SJSA1 (cell line): ENCODE measurements at places on chromosomes 16 and 17. TPM values are rescaled to one million over a fixed set of nuclear protein-coding genes. Genes with fewer than 3 reads are reported as not detected.

DNA sequence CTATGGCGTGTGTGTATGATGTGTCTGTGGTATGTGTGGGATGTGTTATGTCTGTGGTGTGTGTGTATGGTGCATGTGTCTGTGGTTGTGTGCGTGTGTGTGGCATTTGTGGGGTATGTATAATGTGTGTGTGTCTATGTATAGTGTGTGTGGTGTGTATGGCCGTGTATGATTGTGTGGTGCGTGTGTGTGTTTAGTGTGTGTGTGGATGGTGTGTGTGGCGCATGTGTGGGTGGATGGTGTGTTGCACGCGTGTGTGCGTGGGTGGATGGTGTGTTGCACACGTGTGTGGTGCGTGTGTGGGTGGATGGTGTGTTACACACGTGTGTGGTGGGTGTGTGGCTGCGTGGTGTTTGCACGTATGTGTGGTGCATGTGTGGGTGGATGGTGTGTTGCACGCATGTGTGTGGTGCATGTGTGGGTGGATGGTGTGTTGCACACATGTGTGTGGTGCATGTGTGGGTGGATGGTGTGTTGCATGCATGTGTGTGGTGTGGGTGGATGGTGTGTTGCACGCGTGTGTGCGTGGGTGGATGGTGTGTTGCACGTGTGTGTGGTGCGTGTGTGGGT, 5.6 kb upstream of the SLC38A10 start:
- no peak for DNase-seq

GRCh38 chr16:3589441-3589921, 12.3 kb upstream of the NLRC3 start:
- DNase-seq = no peak

DNA sequence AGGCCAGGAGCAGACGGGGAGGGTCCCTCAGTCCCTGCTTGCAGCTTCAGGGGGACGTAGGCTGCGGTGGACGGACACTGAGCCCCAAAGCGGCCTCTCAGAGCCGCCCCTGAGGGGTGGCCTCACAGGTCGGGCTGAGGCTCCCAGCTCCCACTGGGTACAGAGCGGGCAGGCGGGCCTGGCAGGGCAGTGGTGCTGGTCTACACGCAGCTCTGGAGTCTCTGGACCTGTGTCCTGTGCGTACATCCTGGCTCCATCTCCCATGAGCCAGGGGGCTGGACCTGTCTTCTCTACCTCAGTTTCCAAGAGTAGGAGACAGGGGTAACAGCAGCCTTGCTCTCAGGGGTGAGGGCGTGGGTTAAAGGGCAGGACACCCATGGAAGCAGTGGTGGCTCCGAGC, 1.7 kb downstream of the DPEP1 start:
- no peak for DNase-seq

GRCh38 chr17:77449373-77449907, 308.7 kb downstream of the SEC14L1 start:
- no peak for DNase-seq

GRCh38 chr17:48487221-48487620, 43.6 kb downstream of the HOXB1 start:
- DNase-seq = no peak

DNA sequence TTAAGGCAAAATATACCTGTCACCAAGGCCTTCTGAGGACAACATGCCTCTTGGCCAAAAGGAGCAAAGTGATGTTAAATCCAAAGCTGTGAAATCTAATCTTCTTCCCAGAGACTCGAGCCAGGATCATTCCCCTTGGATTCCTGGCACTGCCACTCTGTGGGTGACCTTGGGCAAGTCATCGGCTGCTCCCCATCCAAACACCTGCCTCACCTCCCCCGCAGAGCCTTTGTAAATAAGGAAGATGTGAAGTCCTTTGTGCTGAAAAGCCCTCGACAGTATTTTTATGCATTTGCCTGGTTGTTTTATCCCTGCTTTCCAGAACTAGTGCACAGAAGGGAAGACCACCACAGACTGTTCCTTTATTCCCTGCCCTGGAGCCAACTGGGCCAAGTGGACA, 5.4 kb upstream of the CEP295NL start:
- DNase-seq = no peak

- DNase-seq = no peak
Observed at GRCh38 chr17:66782851-66783250, 52.1 kb upstream of the CACNG5 start.

- no peak for DNase-seq
Observed at GRCh38 chr17:74149597-74150427, 53.7 kb upstream of the RPL38 start.

- DNase-seq = no peak
Observed at GRCh38 chr17:55843785-55844184, 92.9 kb downstream of the PCTP start.

DNA sequence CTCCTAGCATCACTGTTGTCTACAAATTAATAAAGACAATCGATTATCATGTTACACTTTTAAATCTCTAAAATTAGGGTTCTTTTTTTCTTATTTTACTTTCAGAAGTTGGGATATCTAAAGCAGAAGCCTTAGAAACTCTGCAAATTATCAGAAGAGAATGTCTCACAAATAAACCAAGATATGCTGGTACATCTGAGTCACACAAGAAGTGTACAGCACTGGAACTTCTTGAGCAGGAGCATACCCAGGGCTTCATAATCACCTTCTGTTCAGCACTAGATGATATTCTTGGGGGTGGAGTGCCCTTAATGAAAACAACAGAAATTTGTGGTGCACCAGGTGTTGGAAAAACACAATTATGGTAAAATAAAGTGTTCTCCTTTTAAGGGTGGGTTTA, 2.4 kb downstream of the RAD51C start:
- DNase-seq = no peak

- no peak for DNase-seq
Observed at GRCh38 chr16:61413021-61413420, 623.2 kb downstream of the CDH8 start.

- DNase-seq = no peak
Observed at GRCh38 chr17:824378-824777, 42.2 kb downstream of the MRM3 start.

GRCh38 chr17:36089888-36090836, at the start of gene CCL3:
CCL3 (minus strand) TSS chr17:36090143; CDS start chr17:36090058, 85 bp downstream.
- no peak for DNase-seq

- no peak for DNase-seq
Observed at GRCh38 chr17:81867170-81867990, 3.8 kb downstream of the ARHGDIA start.

- no peak for DNase-seq
Observed at GRCh38 chr17:56890390-56890789, 23.5 kb downstream of the TRIM25 start.

Gene WNT3
- 1.8 and 4.0 TPM in 2 replicates for total RNA-seq

Gene YBX2
- not detected in 2 replicates for total RNA-seq

Gene SOX9
- total RNA-seq = 2.9 and 4.0 TPM in 2 replicates

Gene DOK4
- total RNA-seq = 5.6 and 5.7 TPM in 2 replicates

Gene CD68
- 0.31 and 5.2 TPM in 2 replicates for total RNA-seq

Gene OR3A3
- total RNA-seq = not detected in 2 replicates

Gene MSLN
- total RNA-seq = not detected in 2 replicates
